T-cell (primary cell): ENCODE measurements at places on chromosomes 6 and 20.

GRCh38 chr20:54108326-54108642, 37.9 kb upstream of the BCAS1 start:
- DNase-seq: no peak

DNA sequence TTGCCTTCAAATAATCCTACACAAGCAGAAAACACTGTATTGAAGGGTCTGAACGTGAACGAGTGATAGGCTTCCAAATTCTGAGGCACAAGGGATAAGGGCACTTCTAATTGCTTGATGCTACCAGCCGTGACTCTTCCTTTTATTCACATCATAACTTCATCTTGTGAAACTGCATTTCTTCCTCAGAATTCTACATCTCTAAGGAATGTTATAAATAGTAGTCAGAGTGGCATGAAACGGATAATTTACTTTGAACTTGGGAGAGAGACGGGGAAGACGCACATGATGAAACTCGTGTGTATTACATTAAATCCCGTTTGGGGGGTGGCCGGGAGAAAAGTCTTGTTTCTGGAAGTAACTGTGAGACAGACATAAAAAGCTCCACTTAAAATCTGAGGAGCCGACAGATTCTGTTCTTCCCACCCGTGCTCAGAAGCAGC, 754 bp downstream of the HDDC2 start:
- no peak for DNase-seq

DNA sequence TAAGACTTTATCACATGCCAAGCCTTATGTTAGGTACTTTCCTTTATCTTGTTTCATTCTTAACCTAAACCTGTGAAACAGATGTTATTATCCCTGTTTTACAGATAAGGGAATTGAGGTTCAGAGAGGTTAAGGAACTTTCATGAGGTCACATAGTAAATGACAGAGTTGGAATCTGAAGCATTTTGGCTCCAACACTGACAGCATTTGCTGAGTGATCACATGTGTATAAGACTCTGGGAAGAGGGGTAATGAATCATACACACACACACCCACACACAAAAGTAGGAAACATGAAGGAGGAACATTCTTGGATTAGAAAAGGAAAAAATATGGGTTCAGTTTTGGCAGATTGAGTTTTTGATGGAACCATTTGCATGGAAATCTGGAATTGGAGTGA, 212.5 kb downstream of the GJA1 start:
- DNase-seq: no peak

GRCh38 chr20:50664254-50664653, 27.1 kb downstream of the RIPOR3 start:
- DNase-seq: no peak

DNA sequence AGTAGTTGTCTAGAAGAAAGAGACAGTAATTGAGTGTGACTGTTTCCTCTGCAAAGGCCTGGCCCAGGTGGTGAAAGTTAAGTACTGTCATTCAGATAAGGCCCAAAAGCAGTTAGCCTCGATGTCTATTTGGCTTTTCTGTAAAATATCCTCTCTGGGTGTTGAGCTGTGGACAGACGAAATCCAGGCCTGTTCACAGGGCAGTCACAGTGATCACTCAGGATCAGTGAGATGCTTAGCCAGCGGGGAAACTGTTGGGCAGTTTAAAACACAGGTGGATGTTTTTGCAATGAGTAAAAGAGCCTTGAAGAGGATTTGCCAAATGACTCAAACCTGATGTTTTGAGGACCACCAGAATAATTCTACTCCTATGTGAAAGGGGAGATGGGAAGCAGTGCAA, 22.0 kb upstream of the PRDM1 start:
- DNase-seq: no peak

DNA sequence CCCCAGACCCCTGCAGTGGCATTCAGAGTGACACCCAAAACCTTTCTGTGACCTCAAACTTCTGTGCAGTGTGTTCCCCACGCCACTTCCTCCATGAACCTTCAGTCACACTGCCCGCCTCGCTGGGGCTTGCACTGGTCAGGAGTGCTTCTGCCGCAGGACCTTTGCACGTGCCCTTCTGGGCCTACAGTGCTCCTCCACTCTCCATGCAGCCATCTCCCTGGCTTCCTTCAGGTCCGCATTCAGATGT, 27.1 kb downstream of the SYNJ2 start:
- no peak for DNase-seq

DNA sequence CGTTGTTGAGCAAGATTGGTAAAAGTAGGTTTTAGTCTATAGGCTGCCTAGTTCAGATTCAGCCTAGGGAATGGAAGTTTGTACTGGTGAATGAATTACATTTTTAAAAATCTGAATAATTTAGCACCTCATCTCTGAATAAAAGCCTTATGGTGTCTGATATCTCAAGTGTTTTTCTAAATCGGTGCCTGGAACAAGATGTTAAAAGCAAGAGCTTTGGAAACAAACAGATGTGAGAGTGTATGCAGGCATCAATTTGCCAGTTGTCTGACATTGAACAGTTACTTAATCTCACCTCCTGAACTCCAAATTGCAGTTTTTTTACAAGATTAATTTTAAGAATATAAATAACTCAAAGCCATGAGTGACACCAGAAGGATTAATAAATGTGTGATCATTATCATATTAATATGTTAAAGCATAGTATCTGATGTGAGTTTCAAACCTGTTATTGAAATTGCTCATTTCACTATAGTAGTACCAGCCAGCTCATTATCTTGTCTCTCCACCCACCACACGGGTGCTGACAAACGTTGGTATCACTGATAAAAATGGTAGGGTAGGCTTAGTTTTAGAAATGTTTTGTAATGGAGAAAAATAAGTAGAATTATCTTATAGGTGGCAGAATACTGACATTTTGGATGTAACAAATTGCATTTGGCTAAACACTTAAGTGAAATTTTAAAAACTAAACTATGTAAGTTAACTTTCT, 157.3 kb downstream of the FAM83B start:
- DNase-seq: no peak

DNA sequence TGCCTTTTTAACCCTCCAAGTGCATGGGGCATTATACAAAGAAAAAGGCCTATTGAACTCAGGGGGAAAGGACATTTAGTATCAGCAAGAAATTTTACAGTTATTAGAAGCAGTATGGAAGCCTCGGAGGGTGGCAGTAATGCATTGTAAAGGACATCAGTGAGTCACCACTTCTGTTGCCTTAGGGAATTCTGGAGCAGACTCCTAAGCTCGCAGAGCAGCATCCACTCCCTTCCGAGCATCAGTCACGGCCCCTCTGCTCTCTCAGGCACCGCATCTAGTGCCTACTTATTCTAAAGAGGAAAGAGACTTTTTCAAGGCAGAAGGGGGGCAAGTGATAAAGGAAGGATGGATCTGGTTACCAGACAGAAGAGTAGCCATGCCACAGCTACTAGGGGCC, 296.5 kb downstream of the RNGTT start:
- no peak for DNase-seq

GRCh38 chr20:11965602-11966001, 47.9 kb downstream of the BTBD3 start:
- no peak for DNase-seq

DNA sequence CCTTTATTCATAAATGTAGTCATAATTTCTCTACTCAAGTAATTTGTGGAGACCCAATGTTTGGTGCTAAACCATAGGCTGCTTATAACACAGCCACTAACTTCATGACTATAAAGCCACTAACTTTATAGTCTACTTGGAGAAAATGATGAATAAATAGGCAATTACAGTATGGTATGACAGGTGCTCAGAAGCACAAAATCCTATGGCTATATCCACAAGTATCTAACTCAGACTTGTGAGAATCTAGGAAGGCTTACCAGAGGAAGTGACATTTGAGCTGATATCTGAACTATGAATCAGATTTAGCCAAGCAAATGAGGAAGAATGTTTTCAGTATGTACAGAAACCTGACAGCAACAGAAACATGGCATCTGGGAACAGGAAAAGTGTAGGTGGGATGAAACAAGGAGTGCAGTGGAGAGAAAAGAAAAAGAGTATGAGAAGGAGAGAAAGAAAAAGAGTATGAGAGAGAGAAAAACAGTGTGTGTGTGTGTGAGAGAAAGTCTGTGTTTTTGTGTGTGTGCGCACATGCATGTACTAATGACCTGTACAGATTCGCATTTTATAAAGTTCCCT, 59.9 kb downstream of the REV3L start:
- no peak for DNase-seq

DNA sequence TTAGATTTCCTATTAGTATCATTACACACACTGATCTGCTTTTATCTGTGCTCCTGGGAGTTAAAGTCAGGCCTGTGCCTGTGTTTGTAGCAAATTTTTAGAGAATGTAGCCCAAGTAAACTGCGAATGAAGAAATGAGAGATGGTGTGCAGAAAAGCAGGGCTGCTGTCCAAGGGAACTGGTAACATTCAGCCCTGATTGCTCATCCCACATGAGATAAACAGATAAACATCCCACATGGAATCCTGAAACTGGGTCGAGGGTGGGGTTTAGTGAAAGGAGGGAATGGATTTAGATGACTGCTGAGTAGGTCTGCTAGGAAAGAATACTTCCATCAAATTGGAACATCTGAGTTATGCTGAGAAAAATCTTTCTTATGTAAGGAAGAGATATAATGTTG, 69.1 kb downstream of the GRIK2 start:
- DNase-seq: no peak

DNA sequence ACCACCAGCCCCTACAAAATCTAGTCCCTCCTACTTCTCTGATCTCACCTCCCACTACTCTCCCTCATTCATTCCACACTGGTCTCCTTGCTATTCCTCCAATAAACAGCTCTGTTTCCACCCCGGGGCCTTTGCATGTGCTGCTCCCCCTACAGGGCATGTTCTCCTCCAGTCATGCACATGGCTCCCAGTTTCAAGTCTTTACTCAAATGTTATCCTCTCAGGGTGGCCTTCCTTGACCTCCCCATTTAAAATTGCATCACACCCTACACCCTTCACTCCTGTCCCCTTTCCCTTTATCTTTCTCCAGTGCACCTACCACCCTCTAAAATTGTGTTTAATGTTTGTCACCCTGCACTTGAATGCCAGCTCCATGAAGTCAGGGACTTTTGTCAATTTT, 174.5 kb downstream of the MRPL14 start:
- DNase-seq: no peak
